ENCODE measurements at places on chromosomes 4 and X. TPM values are rescaled to one million over a fixed set of nuclear protein-coding genes. Genes with fewer than 3 reads are reported as not detected.
A peak's percentile ranks its signal among the peaks of the same experiment; 100 is the strongest.

Gene PTCHD1
- 1.5 TPM for total RNA-seq

Gene PRR32
- not detected for total RNA-seq

Gene GC
- total RNA-seq: 0.21 TPM

Gene NPY1R
- 7.4 TPM for total RNA-seq

Gene FGA
- total RNA-seq: not detected

Gene WDR45
- 36.2 TPM for total RNA-seq

Gene FAM184B
- 0.49 TPM for total RNA-seq

Gene TLR7
- total RNA-seq: not detected

Gene EPHA5
- total RNA-seq: 0.12 TPM

Gene PALLD
- total RNA-seq: 30.2 TPM

Gene FLNA
- total RNA-seq: 1,228 TPM

Gene SSX1
- not detected for total RNA-seq

Gene CTSO
- 0.78 TPM for total RNA-seq

Gene OTC
- total RNA-seq: not detected

Gene RS1
- not detected for total RNA-seq

Gene GLOD5
- not detected for total RNA-seq

GRCh38 chr4:153451911-153452657 is 14.1 kb upstream of the TMEM131L start:
- DNase-seq: peak; percentile 82

- no peak for DNase-seq
Observed at GRCh38 chr4:89299153-89299791, 8.3 kb downstream of the GPRIN3 start.

- DNase-seq: no peak
Observed at GRCh38 chr4:124282301-124282898, 430.1 kb downstream of the ANKRD50 start.

- DNase-seq: no peak
Observed at GRCh38 chrX:46850771-46851170, 13.9 kb downstream of the RP2 start.

DNA sequence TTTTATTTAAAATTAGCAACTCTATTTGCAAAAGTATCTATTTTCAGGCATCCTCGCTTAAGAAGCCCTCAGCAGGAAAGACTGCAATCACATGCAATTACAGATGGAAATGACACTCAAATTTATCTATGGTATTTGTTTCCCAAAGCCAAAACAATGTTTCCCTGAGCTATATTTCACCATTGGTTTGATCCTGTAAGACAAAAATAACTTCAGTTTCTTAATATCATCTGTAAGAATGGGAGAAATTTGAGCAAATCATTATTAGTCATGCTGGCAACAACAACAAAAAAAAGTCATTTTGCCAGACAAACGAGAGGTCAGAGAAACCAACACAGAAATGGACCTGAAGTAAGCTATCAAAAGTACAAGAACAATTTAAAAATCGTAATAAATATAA is 204.1 kb downstream of the NR3C2 start:
- no peak for DNase-seq

GRCh38 chr4:80922941-80923340 is 107.6 kb upstream of the BMP3 start:
- no peak for DNase-seq

DNA sequence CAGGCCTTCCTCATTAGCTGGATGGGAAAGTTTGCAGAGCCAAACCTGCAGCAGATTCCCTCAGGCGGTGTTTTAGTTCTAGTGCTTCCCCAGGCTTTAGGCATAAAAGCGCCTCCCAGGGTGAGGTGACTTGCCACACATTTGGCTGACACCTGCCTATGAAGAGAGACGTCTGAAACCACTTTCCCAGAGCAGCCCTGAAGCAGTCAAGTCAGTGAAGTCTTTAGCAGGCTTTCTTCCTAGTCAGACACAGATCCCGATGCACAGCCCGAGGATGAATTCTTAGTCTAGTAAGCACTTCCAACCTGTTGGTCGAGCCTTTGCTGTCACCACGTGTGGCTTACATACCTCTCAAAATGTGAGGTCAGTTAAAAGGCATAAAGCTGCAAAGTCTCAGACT is 484.1 kb downstream of the SMARCA1 start:
- no peak for DNase-seq

GRCh38 chrX:91080822-91081221 is 353.8 kb upstream of the PABPC5 start:
- no peak for DNase-seq

GRCh38 chr4:112492321-112492720 is 23.7 kb downstream of the NEUROG2 start:
- DNase-seq: no peak

DNA sequence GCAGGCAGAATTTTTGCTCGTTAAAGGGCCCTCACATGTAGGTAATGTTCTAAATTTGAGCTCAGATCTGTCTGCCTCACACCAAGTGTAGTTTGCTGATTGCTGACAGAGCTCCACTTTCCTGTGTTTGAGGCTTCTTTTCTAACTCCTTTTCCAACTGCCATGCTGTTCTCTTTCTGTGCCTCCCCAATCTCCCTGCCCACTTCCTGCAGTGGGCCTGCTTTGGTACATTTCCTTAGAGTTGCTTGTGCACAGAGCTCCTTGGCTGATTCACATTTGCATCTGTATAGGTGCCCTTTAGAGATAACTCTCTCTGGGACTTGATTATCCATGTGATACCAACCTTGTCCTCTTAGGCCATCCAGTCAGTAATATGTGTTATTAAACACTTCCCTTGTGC is 4.5 kb downstream of the MED28 start:
- DNase-seq: no peak

DNA sequence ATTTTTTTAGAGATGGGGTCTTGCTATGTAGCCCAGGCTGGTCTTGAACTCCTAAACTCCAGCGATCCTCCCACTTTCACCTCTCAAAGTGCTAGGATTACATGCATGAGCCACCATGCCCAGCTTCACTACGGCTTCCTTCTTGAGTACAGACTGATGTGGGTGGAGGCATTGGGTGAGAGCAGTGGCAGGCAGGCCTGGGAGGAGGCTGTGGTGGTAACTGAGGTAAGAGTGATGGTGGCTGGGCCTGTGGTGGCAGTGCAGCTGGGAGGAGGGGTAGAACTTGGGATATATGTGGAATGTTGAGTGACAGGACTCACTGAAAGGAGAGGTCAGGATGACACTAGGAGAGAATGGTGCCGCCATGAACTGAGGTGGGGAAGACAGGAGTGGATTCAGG is 80.9 kb downstream of the MED28 start:
- no peak for DNase-seq

DNA sequence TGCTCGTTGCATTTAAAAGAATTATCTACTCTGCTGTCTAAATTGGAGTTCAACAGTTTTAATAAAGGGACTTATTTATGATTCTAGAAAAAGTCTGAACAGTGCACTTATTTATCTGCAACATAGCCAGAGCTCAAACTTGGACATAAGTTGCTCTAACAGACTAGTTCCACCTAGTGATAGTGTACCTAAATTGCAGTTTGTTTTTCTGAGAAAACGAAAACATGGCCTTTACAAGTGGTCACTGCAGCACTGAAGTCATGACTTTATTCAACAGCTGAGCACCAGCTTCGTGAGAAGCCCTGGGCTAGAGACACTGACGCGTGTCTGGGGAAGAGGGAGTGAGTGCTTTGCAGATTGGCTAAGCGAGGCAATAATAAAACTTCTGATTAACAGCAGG is 77.3 kb upstream of the IGSF1 start:
- DNase-seq: peak; percentile 37

GRCh38 chr4:185794637-185795036 is 17.4 kb downstream of the SORBS2 start:
- DNase-seq: no peak

- DNase-seq: no peak
Observed at GRCh38 chr4:105058177-105058812, 88.4 kb upstream of the TET2 start.

DNA sequence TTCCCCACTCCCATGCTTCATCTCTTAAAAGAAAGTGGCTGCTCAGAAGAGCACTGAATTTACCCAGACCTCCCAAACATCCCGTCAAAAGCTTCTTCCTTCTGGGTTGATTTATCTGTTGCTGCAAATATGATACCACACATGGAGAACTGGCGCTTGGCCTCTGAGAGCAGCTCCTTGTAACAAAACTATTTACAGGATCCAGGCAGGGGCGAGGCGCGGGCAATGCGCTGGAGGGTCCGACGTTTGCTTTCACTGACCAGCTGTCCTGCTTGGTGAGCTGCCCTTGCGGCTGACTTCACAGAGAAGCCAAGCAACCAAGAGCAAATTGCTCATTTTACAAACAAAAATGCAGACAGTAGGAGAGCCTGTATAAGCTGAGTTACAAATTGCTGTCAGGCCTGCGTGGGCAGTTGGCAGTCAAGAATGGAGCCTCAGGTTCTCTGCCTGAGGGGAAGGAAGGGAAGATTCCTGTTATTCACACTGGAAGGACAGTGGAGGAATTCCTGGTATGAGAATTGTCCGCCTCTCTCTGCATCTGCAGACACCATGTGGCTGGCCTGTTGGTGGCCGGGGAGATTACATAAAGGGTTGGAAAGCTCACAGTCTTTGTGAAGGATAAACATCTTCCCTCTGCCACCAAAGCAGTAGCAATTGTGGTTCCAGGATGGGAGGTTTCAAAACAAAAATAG is 192.2 kb upstream of the LEF1 start:
- DNase-seq: peak; percentile 69

GRCh38 chr4:105306158-105306781 is 159.6 kb downstream of the TET2 start:
- no peak for DNase-seq

DNA sequence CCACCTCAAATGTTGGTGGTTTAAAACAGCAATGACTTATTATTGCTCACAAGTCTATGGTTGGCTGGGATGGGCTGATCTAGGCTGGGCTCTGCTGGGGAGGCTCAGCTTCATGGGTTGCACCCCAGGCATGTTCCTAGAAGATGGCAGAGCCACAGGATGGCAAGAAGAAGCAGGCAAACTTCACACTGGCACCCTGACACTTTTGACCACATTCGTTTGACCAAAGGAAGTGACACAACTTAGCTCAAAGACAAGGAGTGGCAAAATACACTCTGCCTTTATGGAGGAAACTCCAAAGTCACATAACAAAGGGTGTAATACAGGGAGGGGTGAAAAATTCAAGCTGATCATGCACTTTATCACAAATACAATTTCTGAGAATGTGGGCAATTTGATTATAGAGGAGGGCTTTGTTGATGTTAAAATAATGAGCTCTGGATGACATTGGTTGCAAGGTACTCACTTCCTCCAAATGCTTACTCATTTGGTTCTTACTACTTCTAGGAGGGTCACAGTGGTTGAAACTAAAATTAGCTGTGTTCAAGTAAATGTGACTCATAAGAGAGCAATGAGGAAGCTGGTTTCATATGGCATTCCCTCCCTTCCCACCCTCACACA is 249.2 kb upstream of the RPS6KA3 start:
- no peak for DNase-seq

GRCh38 chr4:132382243-132382642 is 766.9 kb upstream of the PCDH10 start:
- DNase-seq: no peak

- DNase-seq: no peak
Observed at GRCh38 chr4:155854582-155855226, 11.4 kb downstream of the ASIC5 start.

GRCh38 chr4:102787096-102787881 is 26.5 kb upstream of the MANBA start:
- DNase-seq: no peak

DNA sequence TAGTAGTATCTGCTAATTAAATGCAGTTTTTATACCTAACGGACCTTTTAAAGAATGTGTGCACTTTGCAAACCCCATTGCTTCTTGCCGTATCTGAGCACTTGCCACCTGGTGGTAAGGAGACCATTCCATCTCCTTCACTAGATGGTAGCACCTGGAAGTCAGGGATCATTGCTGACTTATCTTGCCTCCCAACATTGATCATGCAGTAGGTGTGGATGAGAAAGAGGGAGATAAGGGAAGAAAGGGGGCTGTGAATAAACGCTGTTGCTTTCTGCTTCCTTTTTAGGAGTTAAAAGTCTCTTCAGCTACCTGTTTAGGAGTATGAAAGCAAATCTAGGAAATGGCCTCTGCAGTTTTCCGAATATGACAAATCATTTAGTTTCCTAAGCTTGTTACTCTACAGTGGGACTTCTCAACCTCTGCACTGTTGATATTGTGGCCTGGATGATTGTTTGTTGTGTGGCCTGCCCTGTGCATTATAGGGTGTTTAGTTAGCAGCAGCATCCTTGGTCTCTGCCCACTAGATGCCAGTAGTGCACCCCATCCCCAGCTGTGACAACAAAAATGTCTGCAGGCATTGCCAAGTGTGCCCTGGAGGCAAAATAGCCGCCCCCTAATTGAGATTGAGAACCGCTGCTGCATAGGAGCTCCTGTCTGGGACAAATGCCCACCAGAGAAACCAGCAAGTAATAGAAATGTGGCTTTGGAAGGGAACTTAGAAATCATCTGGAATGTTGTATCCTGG is 38.8 kb downstream of the GAB1 start:
- DNase-seq: peak; percentile 65

GRCh38 chrX:108304210-108304609 is 134.0 kb downstream of the COL4A6 start:
- DNase-seq: peak; percentile 53

- no peak for DNase-seq
Observed at GRCh38 chr4:113784497-113785250, 23.1 kb upstream of the CAMK2D start.

DNA sequence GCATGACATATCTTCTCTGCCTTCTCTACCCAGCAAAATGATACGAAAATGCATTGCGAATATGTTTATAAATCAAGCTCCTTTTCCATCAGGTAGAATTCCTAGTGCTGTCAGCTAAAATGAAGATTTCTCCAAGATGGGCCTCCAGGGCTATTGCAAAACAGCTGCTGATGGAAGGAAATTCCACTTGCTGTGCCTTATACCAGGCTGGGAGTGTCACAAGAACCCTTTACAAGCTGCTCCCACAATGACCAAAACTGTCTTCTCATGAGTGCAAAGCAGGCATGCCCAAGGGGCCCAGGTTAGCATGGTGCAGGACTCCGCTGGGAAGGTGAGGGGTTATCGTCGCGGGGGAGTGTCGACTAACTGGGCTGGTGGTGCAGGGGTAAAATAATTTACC is 8.7 kb downstream of the HNRNPH2 start:
- no peak for DNase-seq

DNA sequence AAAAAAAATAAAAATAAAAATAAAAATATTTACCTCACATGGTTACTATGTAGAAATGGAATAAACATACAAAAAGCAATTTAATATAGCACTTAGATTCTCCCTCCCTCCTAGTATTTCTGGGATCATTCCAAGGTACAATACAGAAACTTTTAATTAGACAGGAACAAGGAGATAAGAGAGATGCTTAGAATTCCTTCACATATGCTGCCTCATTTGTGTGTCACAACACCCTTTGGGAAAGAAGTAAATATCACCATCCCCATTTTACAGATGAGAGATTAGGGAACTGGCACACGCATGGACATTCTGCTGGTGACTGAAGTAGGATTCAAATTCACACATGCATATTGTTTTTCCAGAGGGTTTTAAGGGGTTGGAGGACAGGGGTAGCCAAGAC is 164.2 kb downstream of the APBB2 start:
- no peak for DNase-seq

DNA sequence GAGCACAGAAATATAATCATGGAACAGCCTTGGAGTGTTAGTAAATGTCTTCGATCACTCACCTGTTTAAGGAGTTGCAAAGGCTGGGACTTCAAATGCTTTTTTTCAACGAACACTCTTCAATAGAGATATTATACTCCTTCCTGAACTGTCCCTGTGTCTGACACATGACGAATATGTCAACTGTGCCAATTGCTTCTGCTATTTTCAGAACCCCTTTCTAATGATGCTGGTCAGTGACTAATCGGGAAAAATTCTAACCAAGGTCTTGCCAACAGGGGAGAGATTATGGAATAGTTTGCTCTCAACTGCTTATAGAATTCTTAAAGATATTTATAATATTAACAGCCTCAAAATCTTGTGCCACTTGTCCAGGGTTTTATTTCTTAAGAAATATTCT is 8.5 kb upstream of the KLHL34 start:
- no peak for DNase-seq
